ENCODE measurements at places on chromosomes 6 and 20.

DNA sequence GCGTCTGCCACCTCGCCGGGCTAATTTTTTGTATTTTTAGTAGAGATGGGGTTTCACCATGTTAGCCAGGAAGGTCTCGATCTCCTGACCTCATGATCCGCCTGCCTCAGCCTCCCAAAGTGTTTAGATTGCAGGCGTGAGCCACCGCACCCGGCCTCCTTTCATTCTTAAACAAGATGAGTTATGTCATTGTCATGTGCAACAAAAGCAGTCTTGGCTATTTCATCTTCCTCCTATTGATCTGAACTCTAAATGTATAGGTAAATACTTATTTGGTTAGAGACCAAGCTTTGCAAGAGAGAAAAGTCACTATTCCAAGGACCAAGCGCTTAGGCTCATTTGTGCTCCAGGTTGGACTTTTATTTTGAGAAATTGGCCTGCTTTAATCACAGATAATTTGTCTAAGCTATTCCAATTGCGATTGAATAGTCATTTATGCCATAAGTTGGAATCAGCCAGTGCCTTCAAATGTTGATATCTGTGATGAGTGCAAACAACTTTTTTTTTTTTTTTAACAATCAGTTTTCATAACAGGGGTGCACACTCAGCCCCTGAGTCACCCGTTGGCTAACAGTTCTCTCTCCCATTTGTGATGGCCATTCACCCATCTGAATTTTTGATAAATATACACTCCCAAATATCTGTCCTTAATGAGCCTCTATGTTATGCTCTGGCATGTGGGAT lies 167.3 kb downstream of the BCAS1 start:
- no peak for DNase-seq

DNA sequence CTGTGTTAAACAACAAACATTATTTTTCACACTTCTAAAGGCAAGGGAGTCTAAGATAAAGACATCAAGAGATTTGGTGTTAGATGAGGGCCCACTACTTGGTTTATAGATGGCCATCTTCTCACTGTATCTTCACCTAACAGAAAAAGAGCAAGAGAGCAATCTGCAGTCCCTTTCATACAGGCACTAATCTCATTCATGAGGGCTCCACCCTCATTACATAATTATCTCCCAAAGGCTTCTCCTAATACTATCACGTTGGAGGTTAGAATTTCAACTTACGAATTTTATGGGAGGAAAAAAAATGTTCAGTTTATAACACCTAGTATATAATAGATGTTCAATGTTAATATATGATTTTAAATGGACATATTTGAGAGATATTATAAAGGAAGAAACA lies 45.6 kb downstream of the HDAC2 start:
- no peak for DNase-seq

GRCh38 chr20:50070361-50070760 lies 42.6 kb downstream of the UBE2V1 start:
- no peak for DNase-seq

- no peak for DNase-seq
Observed at GRCh38 chr20:47102629-47103028, 208.0 kb downstream of the EYA2 start.

DNA sequence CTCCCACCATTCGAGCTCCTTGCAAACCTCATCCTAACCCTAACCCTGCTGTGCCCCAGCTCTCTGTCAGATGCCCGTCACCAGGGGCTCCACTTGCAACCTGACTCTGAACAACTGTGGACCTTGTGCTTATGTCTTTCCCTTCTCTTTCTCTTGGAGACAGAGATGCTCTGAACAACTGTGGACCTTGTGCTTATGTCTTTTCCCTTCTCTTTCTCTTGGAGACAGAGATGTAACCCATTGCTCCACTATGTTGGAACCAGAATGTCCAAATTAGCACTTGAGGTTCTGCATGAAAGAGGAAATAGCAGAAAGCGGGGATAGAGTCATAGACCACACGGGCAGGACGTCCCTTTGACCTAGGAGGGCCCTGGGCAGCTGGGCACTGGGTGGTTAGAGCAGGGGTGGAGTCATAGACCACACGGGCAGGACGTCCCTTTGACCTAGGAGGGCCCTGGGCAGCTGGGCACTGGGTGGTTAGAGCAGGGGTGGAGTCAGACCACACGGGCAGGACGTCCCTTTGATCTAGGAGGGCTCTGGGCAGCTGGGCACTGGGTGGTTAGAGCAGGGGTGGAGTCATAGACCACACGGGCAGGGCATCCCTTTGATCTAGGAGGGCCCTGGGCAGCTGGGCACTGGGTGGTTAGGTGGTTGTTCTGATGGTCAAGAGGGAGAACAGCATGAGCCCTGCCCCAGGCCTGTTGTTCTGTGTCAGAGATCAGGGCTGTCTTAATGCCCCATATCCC lies 22.2 kb downstream of the PCMTD2 start:
- no peak for DNase-seq

DNA sequence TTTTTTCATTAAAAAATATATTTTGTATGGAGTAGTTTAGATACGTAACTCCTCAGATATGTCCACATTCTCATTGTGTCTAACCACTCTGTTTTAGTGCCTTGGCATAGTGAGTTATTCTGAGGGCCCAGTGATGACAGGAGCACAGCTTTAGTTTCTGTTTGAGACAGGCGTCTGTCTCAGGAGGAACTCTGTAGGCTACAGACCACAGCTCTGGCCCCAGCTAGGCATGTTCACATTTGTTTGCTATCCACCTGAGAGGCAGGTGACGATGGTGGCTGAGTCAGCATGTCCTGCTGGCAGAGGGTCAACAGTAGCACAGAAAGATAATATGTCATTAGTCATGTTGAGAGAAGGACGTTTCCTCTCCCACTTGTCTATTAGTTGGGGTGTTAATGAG lies 16.3 kb downstream of the LRRC1 start:
- DNase-seq, result peak; percentile 85

- DNase-seq, result no peak
Observed at GRCh38 chr6:63807056-63807455, 171.5 kb downstream of the PHF3 start.

DNA sequence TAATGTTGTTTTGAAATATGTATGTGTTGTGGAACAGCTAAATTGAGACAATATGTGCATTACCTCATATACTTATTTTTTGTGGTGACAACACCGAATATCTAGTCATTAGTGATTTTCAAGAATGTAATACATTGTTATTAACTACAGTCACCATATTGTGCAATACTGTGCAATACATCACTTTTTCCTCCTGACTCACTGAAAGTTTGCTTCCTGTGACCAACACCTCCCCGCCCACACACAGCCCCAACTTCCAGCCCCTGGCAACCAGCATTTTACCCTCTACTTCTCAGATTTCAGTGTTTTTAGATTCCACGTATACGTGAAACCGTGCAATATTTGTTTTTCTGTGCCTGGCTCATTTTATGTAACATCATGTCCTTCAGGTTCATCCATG lies 627.9 kb downstream of the PRKN start:
- DNase-seq, result no peak

- no peak for DNase-seq
Observed at GRCh38 chr20:53101992-53102760, 130.0 kb downstream of the TSHZ2 start.

GRCh38 chr6:15996030-15996429 lies 132.9 kb upstream of the MYLIP start:
- no peak for DNase-seq

DNA sequence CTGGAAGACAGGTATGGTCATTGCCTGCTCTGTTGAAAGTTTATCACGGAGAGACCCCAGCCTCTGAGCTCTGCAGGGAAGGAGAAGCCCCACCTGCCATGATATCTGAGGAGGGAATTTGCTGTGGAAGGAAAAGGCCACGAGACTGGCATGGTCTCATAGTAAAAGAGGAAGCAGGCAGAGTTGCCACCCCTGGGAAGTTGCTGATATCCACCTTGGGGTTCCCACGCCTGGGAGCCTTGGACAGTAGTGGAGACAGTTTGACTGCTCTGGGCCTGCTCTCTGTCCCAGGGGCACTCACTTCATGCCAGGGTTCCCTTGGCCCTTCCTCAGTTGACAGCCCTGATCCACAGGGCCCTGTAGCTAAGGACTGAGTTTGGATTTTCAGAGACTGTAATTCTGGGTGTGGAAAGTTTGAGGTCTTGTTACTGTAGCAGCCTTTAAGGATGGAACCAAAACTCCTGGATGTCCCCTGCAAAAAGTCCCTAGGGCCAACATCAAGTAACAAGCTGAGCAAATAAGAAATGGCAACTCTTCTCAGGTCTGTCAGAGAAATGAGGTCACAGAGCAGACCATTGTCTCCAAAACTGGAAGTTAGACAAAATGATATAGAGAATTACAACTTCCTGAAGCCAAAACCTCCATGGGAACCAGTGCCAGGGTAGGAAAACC lies 6.9 kb upstream of the SIRPB1 start:
- no peak for DNase-seq

GRCh38 chr6:24357336-24358218 lies at the start of gene DCDC2:
DCDC2 (minus strand) TSS chr6:24358059; CDS start chr6:24357750, 309 bp downstream.
- peak; percentile 37 for DNase-seq

GRCh38 chr20:49724408-49725223 lies 10.9 kb upstream of the B4GALT5 start:
- no peak for DNase-seq

GRCh38 chr20:13131688-13132087 lies 89.4 kb upstream of the ISM1 start:
- DNase-seq, result no peak

DNA sequence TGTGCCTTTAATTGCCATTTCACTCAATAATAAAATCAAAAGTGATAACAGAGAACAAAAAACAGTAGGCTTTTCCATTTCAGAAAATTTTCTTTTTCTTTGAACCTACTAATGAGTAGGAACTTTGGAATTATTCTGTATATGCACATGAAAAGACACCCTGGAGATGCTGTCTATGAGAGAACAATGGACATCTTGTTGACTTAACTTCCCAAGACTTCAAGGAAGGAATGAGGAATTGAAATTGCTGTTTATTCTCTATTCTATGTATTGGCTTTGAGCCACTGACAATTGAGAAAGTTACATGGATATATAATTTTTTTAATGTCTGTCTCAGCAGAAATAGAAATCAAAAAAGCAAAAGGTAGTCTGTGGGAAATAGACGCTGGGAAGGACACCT lies 98.6 kb upstream of the PCSK2 start:
- no peak for DNase-seq

GRCh38 chr6:41306187-41306854 lies 19.8 kb upstream of the TREM1 start:
- no peak for DNase-seq

GRCh38 chr6:157498817-157499216 lies 117.8 kb downstream of the ZDHHC14 start:
- DNase-seq, result no peak

- no peak for DNase-seq
Observed at GRCh38 chr20:52280407-52280806, 88.8 kb upstream of the ZFP64 start.

DNA sequence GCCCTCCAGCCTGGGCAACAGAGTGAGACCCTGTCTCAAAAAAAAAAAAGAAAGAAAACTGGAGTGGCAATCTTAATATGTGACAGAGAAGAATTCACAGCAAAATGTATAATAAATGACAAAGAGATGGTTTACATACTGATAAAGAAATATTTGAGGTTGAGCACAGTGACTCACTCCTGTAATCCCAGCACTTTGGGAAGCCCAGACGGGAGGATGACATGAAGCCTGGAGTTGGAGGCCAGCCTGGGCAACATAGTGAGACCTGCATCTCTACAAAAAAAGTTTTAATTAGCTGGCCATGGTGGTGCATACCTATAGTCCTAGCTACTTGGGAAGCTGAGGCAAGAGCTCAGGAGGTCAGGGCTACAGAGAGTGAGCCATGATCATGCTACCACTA lies 12.4 kb upstream of the DEFB118 start:
- DNase-seq, result no peak

DNA sequence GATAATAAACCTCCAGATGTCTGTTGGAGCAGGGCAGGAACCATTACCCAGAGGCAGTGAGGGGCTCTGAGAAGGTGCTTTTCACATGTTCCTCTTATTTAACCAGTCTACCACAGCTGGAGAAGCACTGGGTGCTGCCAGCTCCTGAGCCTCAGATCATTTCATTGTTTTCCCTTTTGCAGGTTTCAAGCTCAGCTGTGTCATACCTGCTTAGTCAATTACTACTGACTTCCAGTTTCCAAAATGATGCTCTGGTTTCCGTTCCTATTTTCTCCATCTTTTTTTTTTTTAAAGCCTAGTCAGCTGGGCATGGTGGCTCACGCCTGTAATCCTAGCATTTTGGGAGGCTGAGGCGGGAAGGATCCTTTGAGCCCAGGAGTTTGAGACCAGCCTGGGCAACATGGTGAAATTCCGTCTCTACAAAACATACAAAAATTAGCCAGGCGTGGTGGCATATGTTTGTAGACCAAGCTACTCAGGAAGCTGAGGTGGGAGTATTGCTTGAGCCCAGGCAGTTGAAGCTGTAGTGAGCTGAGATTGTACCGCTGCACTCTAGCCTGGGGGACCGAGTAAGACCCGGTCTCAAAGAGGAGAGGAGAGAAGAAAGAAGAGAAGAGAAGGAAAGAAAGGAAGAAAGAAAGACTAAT lies 6.7 kb downstream of the FLOT1 start:
- DNase-seq, result no peak

DNA sequence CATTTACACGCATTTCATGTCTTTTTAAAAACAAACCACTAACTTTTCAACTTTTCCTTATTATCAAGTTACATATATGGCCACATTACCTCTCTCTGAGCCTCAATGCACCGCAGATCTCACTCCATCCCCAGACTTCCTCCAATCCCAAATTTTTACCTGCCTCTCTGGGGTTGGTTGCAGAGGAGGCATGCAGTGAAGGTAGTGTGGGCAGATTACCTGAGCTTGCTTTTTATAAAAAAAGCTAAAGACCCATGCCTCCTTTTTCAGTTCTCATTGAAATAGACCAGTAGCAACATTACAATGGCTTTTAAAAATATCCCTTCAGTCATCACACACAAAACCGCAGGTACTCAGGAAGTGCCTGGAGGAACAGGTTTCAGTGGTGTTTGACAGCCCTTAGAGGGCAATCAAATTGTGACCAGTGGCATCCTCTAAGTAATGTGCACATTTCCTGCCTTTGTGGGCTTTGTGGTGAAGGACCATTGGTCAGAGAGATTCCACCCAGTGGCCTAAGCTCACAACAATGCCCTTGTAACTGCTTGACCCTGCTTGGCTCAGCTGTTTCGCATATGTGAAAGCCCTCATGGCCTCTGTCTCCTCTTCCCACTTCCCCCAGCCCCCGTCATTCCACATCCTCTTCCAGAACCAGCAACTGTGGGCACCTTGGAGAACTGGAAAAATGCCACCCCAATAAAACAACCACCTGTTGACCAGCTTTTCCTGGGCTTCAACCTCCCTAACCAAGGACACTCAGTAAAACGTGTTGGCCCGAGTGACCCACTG lies 30.2 kb upstream of the IL17A start:
- no peak for DNase-seq

DNA sequence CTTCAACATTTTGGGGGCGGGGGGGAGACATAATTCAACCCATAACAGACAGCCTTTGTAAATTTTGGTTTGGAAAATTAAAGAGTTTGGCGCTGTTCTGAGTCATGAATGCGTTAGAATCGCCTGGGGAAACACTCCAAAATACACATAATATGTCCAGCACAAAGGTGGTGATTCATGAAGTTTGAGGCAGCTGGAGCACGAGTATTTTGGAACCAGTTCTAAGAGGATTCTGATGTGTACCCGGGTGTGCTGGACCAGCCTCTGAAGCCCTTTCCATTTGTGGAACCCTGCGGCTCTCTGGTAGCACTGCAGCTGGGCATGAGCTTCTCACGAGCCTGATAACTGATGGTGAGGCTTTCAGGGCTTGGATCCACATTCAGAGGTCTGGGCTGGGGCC lies 4.7 kb downstream of the GMPR start:
- DNase-seq, result no peak

GRCh38 chr6:168132531-168133167 lies 53.6 kb upstream of the FRMD1 start:
- DNase-seq, result no peak

GRCh38 chr6:27862396-27863066 lies 49.7 kb downstream of the OR2B2 start:
- no peak for DNase-seq
